ENCODE measurements at places on chromosomes 3 and 15. TPM values are rescaled to one million over a fixed set of nuclear protein-coding genes. Genes with fewer than 3 reads are reported as not detected.

The CHRD gene
- total RNA-seq = 11.3 TPM

The PLA2G4E gene
- total RNA-seq = not detected

The UNC13C gene
- total RNA-seq = not detected

DNA sequence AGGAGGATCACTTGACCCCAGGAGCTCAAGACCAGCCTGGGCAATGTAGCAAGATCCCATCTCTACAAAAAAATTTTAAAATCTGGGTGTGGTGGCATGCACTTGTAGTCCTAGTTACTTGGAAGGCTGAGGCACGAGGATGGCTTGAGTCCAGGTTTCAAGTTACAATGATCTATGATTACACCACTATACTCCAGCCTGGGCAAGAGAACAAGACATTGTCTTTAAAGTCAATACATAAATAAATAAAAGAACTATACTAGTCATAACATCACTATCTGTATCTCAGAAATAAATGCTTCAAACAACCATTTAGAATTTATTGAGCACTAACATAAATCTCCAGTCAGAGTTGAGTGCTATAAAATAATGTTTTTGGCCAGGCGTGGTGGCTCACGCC is 8.5 kb upstream of the PHLDB2 start:
- no peak for DNase-seq

GRCh38 chr15:78424673-78425072 is 13.3 kb upstream of the IREB2 start:
- DNase-seq = peak; percentile 45

DNA sequence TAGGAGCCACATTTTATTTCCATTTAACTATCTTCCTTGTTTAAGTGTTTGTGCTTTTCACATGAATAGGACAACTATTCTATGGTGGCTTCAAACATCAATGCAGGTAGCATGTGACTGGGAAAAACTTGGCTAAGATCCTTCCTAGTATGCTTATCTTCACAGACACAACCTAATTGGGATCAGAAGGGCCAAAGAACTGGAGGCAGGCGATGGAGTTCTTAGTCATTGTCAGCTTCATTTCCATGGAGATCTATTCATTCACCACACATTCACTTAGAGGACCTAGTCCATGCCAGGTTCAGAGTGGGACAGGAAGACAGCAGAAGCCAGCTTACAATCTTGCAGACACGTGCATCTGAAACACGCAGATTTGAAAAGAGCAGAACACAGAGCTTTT is 277.5 kb upstream of the PPP2R3A start:
- DNase-seq = no peak

- DNase-seq = no peak
Observed at GRCh38 chr3:45746777-45747622, 49.3 kb downstream of the SLC6A20 start.

- DNase-seq = no peak
Observed at GRCh38 chr15:50431204-50431603, 7.0 kb downstream of the USP8 start.

Data from mesenteric fat pad (tissue), 1 donor.